ENCODE measurements at places on chromosomes 16 and 17.

GRCh38 chr17:27644586-27644985, 13.6 kb downstream of the LGALS9 start:
- no peak for DNase-seq

- DNase-seq = no peak
Observed at GRCh38 chr16:26139091-26139490, 447.3 kb downstream of the HS3ST4 start.

DNA sequence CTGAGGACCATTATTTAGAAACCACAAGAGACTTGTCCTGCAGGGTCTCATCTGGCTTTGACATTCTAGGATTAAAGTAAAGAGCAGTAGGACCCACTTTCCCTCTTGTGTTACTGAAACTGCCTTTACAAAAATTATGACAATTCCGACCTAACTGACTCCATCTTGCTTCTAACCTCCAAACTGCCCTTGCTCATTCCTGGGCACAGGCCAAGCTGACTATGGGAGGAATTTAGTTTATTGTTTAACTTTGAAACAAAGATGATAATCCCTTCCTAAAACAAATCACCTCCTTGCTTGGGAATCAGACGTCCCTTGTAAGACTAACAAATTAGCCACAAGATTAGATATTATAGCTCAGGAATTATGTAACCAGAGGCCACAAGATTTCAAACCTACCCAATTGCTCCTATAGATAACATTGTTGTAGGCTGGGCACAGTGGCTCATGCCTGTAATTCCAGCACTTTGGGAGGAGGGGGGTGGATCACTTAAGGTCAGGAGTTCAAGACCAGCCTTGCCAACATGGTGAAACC, 87.0 kb upstream of the FBXO47 start:
- no peak for DNase-seq

DNA sequence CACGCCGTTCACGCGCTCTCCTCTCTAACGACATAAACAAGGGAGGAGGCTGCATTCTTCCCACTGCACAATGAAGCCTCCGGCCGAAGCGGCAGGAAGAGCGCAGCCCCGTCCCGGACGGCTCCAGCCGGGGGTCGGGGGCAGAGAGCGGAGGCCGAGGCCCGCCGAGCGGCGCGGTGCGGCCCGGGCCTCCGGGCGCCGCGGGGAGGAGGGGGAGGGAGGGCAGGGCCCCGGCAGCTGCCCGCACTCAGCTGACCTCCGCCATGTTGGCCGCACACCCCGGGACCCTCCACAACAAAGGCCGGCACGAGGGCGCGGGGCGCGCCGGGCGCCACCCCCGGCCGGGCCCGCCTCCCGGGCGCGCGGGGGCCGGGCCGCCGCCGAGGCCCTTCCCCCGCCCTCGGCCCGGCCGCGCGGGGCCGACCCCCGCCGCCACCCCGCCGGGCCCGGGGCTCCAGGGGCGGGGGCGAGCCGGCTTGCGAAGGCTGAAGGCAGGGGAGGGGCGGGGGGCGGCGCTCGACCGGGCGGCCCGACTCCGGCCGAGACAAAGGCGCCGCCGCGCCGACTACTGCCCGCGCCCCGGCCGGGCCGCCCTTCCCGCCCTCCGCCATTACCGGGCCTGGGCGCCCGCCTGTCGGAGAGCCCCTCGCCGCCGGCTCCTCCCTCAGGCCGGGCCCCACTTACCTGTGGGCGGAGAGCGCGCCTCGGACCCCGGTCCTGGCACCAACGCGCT, 527 bp downstream of the SIAH1 start:
- peak; percentile 65 for DNase-seq

DNA sequence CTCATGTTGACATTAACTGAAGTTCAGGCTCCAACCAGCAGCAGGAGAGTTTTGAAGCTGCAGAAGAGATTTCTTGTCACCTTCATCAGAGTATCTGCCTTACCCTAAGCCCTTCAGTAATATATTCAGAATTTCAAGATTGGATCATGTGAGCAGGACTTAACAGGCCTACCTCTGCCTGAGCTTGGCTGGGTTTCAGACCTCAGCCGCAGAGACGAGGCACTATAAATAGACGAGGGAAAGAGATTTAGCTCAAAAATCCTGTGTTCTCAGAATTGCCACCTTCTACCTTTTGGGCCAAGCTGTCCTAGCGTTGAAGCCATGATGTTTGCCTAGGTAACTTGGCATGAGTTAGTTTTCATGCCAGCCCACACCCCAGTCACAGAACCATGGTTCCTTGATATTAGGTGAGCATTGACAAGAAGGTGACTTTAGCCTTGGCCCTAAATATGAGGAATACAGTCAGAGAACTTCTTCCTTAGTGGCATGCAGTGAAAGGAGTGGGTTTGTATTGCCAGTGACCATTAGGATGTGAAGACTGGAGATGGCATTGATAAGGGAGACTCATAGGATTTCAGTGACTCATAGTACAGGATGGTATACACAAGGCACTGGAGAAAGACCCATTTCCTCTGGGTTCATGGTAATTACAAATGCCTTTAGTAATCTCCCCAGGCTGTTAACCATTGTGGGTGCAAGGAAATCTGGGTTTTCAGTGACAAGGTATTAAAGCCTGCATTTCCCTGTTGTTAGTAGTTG, 224.3 kb downstream of the MSI2 start:
- peak; percentile 92 for DNase-seq

DNA sequence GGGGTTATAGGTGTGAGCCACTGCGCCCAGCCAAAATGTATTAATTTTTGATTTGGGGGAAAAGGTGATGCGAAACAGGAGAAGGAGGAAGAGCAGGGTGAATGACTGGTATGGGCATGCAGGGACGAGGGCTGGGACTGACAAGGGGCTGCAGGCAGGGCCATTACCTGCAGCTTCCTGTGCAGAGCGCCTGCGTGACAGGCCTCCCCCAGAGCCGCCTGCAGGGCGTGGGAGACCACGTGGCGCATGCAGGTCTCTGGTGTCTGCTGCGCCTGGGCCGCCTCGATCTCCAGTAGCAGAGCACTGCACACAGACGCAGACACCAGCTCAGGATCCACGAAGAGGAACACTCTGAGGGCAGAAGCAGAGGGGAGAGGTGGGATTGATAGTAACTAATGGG, 32.4 kb downstream of the PIK3R6 start:
- DNase-seq = no peak

DNA sequence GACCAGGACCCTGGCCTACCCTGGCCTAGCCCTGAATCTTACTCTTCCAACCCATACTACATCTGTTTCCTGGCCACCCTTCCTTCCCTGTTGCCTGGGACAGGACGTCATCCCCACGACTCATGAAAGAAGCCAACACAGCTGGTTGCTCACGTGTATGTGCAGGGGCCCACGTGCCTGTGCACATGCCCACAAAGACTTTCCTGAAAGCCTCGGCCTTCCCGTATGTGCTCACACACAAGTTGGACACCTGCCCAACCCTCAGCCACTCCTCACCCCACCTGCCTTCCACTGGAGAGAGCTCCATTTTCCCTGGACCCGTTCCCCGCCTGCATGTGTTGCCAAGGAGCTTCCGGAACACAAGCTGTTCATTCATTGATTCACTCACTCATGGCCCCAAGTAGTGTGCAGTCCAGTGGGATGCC, 7.0 kb downstream of the PLXDC1 start:
- DNase-seq = peak; percentile 76

DNA sequence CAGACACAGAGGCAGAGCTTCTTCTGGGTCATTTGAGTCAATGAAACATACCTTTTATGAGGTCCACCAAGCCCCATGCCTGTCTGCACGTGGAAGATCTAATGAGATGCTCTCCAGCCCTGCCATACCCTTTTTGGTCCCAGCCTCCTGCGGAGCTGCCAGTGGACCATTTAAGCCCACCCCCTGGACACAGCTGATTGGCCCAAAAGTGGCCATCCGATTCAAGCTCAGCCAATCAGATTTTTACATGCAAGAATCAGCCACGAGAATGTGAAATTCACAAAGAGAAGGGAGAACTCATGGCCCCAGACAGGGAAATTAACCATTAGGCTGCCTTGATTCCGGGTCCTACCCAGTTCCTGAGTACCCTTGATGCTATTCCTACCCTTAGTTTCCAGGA, 231.0 kb upstream of the EEF2KMT start:
- DNase-seq = no peak

GRCh38 chr16:24002619-24003018, 166.8 kb downstream of the PRKCB start:
- no peak for DNase-seq

DNA sequence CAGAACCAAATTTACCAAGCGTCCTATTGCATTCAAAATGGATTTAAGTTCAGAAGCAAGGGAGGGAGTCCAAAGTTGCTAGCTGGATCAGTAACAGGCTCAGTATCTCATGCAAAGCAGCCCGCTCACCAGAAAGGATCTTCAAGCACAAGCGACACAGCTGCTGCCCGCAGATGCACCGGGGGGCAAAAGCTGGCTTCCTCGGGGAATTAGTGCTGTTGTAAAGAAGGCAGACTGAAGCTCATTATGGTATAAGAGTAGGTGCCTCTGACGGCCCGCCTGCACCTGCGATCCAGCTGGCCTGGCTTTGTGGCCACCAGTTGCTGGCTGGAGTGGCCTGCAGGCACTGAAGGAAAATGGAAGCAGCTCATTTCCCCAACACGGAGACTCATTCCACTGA, 128.4 kb upstream of the RCVRN start:
- DNase-seq = no peak

GRCh38 chr16:74140557-74140956, 156.1 kb upstream of the PSMD7 start:
- no peak for DNase-seq

DNA sequence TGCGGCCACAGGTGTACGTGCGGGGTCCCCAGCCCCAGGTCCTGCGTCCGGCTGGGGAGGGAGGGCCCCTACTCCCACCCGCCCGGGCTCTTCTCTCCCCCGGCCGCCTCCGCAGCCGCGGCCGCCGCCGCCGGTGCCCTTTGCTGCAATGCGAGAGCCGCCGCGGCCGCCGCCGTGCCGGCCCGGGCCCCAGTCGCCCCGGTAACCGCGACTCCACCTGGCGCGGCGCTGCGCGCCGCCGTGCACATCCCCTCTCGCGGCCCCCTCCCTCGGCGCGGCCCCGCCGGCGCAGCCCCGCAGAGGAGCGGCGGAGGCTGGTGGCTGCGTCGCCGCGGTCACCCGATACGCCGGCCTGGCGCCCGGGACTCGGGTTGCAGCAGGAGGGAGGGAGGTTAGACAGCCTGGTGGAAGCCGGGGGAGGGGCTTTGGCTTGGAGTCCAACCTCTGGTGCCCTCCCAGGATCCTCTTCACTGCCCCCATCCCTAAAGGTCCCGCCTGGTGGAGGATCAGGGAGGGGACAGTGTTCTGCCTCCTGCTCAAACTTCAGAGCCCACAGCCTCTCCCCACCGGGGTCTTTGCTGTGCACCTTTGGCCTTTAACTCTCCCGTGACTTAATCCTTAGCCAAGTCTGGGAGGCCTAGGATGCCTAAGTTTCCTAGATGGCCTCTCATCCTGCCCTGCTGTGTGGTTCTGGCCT, 32.9 kb downstream of the SRCIN1 start:
- no peak for DNase-seq

GRCh38 chr17:47983492-47984223, 12.7 kb downstream of the CDK5RAP3 start:
- no peak for DNase-seq

DNA sequence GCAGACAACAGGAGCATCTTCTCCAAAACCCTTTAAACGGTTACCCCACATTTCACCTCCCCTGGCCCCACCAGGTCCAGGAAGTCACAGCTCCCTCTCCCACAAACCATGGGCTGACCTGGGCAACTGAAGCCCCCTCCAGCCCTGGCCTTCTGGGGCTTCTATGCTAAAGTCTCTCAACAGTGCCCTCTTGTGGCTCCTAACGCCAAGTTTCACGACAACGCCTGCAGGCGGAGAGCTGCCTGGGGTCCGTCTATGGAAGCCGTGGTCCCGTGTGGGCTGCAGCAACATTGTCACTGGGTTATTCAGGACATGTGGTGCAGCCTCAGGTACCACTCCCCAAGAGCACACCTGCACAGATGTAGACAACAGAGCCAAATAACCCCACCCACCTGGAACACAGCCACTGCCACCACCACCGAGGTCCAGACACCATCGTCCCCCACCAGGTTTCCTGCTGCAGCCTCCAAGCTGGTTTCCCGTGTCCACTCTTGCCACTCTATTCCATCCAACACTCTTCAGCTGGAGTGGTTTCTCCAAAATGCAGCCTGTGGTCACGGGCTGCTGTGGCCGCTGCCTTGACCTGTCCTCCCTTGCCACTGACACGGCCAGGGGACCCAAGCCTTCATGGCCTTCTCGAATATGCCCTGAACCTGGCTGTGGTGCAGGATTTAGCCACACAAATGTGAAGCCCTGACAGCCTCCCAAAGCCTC, 19.1 kb downstream of the C16orf95 start:
- peak; percentile 32 for DNase-seq

GRCh38 chr16:75294773-75295459, 43.5 kb upstream of the BCAR1 start:
- DNase-seq = no peak

- DNase-seq = no peak
Observed at GRCh38 chr17:38674014-38674748, 576 bp downstream of the EPOP start.

DNA sequence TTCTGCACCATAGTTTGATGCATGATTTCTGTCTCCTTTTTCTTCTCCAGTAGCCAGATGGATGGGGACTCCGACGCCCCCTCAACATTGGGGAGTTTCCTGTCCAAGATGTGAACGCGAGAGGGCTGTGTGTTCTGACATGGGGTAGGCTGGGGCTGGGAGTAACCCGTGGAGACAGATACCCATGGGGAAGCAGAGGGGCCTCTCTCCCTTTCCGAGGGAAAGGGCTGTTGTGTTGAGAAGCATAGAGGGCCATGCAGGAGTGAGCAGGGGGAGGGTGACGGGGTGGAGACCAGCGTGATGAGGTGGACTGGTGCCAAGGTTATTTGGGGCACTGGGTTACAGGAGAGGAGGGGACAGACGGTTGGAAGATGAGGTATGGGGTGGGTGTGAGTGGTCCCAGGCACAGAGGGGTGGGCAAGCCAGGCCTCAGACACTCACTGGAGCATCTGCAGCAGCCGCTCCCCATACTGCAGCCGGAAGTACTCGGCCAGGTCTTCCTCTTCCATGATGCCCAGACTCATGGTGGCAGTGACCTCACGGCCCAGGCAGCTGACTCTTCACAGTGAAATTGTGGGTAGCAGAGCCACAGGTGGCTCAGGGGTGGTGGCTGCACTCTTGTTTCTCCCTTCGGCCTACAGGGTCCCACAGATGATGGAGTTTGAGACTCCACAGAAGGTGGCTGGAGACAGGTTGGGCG, 400 bp downstream of the CCDC42 start:
- DNase-seq = no peak

GRCh38 chr16:27053996-27054395, 12.7 kb upstream of the C16orf82 start:
- no peak for DNase-seq

- peak; percentile 50 for DNase-seq
Observed at GRCh38 chr16:14303182-14303618, 232.1 kb downstream of the MRTFB start.

- DNase-seq = no peak
Observed at GRCh38 chr16:50724306-50724705, 17.6 kb upstream of the CYLD start.

GRCh38 chr16:82195917-82196494, 26.0 kb upstream of the MPHOSPH6 start:
- no peak for DNase-seq

All from EH (cell line).